ENCODE measurements at places on chromosomes 2 and 18.

GRCh38 chr2:173354073-173354581 lies 545 bp upstream of the CDCA7 start:
- no peak for DNase-seq

- no peak for DNase-seq
Measured at GRCh38 chr2:53519918-53520841, 247.4 kb upstream of the CHAC2 start.

- DNase-seq = no peak
Measured at GRCh38 chr2:27672723-27673486, 9.2 kb downstream of the SLC4A1AP start.

DNA sequence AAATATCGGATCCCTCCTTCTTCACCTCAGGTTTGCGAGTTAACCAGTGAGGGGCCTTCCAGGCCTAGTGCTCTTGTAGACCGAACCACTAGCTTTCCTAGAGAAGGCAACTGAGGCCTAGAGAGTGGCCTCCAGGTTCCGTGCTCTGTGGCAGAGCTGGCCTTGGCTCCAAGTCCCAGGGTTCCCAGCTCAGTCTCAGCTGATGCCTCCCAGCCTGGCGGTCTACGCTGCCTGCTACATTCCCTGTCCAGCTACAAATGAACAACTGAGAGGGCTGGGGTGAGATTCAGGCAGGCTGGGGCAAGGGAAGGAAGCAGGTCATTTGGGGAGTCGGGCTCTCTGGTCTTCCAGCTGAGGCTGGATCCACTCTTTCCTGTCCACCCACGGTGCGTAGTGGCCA lies 2.3 kb downstream of the STEAP3 start:
- DNase-seq = no peak

GRCh38 chr2:168456521-168457189 lies 583 bp downstream of the CERS6 start:
- no peak for DNase-seq
